ENCODE measurements at places on chromosomes 6 and 20. TPM values are rescaled to one million over a fixed set of nuclear protein-coding genes. Genes with fewer than 3 reads are reported as not detected.

C6orf58 gene
- not detected for total RNA-seq

- no peak for DNase-seq
These were observed 231.0 kb downstream of the FARS2 start for GRCh38 chr6:5492356-5492755.

HLA-DRB5 gene
- 61.3 TPM for total RNA-seq

GRCh38 chr6:111624401-111625098, 18.9 kb upstream of the TRAF3IP2 start:
- no peak for DNase-seq

- DNase-seq = peak; percentile 83
These were observed 909 bp downstream of the CPNE1 start for GRCh38 chr20:35663516-35664465.

GRCh38 chr6:125867483-125867942, 76.8 kb downstream of the NCOA7 start:
- no peak for DNase-seq

GRCh38 chr6:46684771-46685170, 2.9 kb upstream of the TDRD6 start:
- DNase-seq = no peak

ZNF334 gene
- total RNA-seq = 3.1 TPM

GPR63 gene
- 0.56 TPM for total RNA-seq

GRCh38 chr20:61977419-61977786, 88.3 kb downstream of the TAF4 start:
- no peak for DNase-seq

OPRM1 gene
- not detected for total RNA-seq

DNA sequence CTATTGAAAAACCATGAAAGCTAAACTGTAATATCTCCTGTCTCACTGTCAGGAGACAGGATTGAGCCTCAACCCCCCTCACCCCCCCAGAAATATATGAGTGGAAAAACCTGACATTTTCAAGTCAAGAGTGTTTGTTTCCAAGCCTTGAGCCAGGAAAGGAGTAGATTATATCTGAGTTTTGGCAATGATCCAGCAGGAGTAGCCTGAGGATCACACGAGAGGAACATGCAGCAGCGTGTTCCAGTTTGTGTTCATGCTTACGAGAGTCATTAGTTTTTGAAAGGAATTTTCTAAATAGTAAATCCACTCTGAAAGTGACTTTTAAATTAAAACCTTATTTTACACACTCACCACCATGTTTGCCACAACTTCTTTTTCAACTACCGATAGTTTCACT, 15.8 kb downstream of the IL22RA2 start:
- no peak for DNase-seq

DNA sequence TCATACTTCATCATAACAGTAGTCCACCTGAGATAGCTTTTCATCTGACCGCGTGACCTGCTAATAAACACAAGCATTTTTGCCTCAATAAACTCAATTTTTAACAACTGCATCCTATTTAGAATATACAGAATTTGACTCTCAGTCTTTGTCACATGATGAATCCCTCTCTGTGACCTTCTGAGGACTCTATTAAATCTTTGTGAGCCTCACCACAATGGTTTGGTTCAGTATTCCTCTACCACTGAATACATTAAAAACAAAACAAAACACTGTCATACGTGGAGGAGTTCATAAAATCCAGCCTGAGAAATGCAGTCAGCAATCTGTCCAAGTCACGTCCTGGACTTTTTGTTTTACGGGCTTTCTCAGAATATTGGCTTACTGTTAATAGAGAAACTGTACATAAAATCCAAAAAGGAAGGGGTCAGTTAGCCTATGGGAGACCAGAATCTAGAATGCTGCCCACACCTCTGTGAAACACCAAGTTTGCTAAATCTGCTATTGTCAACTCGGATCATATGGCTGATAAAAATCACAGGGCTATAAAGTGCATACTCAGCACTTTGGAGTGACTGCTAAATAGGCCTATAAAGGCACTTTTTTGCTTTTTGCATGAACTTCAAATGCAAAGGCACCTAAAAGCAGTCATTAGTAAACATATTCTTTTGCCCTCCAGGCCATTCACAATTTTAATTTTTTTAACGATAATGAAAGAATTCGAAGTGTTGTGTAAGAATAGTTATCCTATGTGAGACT, 190.3 kb upstream of the HDDC2 start:
- DNase-seq = no peak

DNA sequence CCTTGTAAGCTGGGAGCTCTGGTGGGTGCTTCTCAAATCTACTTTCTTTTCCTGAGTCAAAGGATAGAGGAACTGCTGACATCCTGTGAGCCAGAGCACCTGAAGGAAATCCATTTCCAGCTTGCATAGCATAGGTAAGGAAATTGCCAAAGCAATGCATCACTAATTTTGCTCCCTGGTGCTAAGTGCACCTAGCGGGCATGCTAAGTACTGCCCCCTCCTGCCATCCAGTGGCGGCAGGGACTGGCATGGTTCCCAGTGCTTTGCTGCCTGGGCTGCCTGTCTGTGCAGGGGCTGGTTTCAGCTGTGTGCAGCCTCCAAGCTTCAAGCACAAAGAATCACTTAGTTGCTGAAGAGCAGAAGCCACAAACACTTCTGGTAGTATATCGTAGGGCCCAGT, 63.9 kb downstream of the FARS2 start:
- no peak for DNase-seq

OR2J3 gene
- not detected for total RNA-seq

DNA sequence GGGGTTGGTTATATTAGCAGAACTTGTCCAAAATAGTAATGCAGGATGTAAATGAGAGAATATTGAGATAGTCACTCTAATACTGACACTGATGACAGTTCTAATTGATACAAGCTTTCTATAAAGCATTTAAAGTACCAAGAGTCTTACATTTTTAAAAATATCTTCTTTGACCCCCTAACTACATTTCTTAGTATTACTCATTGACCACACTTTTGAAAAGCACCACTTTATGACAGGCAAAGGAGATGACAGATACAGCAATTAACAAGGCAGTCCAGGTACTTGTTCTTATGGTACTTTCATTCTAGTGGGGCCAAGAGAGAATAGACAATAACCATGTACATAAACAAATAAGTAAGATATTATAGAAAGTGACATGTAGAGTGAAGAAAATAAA, 139.4 kb upstream of the EYA4 start:
- DNase-seq = no peak

LY86 gene
- total RNA-seq = 1.5 TPM

DNA sequence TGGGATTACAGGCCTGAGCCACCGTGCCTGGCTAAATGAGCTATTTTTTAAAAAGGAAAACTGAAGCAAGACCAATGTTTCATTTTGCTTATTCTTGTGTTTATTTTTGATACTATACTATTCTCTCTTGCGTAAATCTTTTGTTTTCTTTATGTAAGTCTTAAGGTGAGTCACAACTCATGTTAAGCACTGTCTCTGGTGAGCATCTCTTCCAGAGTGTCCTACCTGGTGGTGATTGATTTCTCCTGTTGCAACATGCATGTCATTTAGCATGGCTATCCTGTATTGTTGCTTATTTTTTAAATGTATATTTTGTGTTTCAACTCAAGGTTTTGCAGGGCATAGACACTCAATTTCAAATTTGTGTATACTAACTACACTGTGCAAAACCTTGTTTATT, 336.0 kb downstream of the RFPL4B start:
- DNase-seq = no peak

GRCh38 chr6:155200012-155200411, 63.8 kb upstream of the CLDN20 start:
- no peak for DNase-seq

DNA sequence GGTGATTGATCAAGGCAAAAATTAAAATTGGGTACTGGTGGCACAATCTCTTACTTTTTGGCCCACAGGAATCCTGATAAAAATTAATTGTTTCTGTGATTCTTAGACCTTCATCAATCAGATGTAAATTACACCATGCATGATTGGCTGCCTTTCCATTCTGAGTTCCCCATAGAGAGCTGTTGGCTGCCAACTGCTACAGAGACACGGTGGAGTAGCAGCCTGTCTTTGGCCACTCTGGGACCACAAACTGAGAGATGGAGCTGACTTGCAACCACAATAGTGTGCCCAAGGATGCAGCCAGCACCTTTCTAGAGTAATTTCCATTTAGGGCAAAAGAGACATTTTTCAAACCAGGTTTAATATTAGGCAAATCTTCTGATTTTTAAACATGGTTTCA, 274.3 kb upstream of the MMS22L start:
- DNase-seq = no peak

- DNase-seq = no peak
These were observed 99.6 kb downstream of the PREX1 start for GRCh38 chr20:48728042-48728825.

GRCh38 chr20:64136004-64136710, 28.1 kb upstream of the MYT1 start:
- DNase-seq = peak; percentile 30

- DNase-seq = no peak
These were observed 12.6 kb downstream of the RRBP1 start for GRCh38 chr20:17669306-17669931.

GRCh38 chr20:58544891-58545290, 29.7 kb upstream of the APCDD1L start:
- DNase-seq = no peak

VIP gene
- 0.57 TPM for total RNA-seq

DNA sequence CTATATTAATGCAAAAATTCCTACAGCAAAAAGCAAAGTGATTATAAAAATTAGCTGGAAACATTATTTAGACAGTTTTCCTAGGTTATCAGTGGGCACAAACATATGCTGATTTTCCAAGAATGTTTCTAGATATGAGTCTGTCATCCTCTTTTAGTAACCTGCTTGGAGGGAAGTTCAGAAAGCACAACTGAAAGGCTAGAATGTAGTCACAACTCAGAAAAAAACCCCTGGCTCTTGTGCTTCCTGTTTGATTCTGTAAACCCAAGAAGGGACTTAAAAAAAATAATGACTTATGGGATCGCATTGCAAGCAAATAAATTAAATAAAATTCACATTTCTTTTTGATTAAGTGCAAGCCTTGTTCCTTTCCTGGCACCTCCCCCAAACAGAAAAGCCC, 708.4 kb upstream of the EPHA7 start:
- DNase-seq = no peak

DNA sequence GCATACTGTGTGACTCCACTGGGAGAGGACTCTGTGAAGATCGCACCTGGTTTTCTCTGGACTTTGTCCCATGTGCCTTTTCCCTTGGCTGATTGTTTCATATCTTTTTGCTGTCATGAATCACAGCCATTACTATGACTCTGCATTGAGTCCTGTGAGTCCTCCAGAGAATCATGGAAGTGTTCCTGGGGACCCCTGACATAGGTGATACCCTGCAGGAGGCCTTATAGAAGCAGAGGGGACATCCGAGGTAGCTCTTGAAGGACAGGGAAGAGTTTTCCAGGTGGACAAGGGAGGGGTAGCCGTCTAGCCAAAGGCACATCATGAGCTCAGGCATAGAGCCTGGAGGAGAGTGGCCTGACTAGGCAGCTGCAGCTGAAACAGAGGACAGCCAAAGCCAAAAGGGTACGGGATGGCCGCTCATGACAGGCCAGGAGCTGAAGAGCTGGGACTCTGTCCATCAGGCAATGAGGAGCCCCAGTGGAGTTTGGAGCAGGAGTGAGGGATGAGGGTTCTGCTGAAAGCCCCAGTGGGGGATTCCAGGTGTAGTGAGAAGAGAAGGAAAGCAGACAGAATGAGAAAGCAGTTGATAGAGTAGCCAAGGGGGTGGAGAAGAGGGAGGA, 86.6 kb upstream of the TOX2 start:
- DNase-seq = no peak

PTK7 gene
- 10.3 TPM for total RNA-seq

DNA sequence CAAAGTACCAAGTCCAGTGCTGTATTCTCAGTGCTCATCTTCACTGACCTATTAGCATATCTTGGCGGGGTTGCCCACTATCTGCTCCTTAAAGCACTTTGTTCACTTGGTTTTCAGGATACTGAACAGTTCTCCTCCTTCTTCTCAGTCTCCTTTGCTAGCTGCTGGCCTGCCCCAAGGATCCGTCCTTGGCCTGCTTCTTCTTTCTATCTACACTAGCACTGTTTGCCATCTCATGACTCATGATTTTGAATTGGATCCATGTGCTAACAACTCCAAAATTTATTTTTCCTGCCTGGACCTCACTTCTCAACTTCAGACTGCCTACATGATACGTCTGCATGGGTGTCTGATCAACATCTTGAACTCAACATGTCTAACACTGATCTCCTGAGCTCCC, 15.5 kb downstream of the TPD52L1 start:
- no peak for DNase-seq

GRCh38 chr6:6942831-6943230, 164.9 kb upstream of the RREB1 start:
- no peak for DNase-seq

DNA sequence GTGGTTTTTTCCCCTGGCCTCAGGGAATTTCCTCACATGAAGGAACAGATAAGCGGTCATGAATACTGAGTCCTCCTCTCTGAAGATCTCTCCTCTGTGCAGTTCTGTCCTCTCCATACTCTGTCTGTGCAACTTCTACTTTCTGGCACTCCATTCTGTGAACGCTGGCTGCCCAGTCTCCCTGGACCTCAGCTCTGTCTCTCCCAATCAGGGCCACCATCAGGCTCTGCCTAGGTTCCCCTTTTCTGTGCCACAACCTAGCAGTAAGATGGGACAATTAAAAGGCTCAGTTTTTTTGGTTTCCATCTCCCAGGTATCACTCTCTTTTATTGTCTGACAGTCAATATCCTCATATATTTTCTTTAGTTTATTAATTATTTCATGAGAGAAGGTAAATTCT, 4.8 kb upstream of the ADGB start:
- peak; percentile 77 for DNase-seq

CASS4 gene
- 1.2 TPM for total RNA-seq

LY6G6F gene
- total RNA-seq = not detected

DNA sequence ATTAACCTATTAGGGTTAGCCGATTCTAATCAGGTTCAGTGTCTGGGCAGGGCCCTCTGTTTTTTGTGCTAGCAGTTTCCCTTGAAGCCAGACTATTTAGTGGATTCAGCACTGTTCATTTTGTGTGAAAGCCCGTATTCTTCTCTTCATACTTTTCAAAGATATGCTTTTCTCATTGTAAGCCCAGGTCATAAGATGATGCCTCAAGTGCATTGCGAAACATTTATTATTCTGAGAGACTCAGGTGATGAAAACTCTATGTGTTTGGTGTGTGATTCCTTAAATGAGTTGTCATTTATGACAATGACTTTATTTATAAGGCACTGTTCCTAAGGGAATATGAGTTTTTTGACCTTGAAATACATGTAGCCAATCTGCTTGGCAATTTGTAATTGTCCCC, 851.0 kb upstream of the FLRT3 start:
- DNase-seq = no peak

GRCh38 chr6:99344289-99344688, 5.2 kb downstream of the FAXC start:
- DNase-seq = no peak

All from posterior vena cava (tissue), 2 donors.